ENCODE measurements at places on chromosomes 4 and X.

- DNase-seq = no peak
These were observed 48.4 kb downstream of the ATP8A1 start for GRCh38 chr4:42608551-42608950.

DNA sequence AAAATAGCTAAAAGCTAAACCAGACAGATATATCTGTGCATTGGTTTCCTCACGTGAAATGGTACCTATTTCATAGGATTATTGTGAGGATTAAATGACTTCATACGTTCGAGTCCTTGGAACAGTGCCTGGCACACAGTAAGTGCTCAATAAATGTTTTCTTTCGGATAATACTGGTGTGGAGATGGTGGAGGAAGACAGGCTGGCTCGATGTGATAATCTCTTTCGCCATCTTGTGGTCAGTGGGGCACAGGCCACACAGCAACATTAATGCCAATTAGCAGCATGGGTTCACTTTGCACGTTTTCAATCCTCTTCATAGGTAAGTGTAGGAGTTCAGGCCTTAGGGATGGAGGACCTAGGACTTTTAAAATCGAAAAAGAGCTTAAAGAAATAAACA, 9.3 kb downstream of the PAGE4 start:
- no peak for DNase-seq

DNA sequence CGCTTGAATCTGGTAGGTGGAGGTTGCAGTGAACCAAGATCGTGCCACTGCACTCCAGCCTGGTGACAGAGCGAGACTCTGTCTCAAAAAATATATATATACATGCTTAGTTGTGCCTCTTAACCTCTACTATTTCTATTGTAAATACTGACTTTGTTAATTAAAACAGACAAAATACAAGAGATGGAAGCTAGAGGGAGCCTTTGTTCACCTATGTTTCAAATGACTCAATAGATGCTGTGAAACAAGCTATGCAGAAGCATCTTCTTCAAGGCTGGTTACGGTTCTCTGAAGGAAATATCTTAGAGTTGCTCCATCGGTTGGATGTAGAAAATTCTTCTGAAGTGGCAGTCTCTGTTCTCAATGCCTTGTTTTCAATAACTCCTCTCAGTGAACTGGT, 6.2 kb downstream of the NCAPG start:
- no peak for DNase-seq

DNA sequence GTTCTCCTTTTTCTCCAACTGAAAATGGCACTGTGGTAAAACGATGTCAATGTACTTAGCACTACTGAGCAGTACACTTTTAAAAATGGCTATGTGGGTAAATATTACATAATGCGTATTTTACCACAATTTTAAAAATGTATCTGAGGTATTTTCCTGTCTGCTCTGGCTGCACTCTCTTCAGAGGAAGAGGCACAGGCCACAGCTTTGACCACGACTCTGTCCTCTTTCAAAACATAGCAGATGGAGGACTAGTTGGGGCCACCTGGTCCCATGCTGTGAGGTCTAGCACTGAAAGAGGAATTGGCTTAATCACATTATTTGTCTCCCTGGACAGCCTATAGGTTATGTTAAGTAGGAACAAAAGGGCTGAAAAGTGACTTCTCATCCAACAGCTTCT, 5.2 kb downstream of the KCNE5 start:
- DNase-seq = no peak

- DNase-seq = no peak
These were observed 23.1 kb downstream of the ACSL1 start for GRCh38 chr4:184802697-184803015.

DNA sequence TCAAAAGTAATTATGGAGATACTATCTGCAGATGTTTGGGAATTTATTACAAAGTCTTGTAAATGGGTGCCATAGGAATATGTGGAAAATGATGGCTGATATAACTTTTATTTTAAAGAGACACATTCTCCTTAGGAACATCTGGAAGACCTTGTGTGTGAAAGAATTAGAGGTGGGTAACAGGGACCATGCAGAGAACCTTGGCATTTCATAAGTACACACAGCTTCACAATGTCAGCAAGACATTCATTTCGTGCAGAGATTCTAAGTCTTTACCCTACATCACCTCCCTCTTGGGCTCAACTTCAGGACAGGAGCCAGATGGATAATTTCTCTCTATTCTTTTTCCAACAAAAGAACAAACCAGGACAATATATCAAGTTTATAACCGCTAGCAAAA, 458.1 kb upstream of the INTU start:
- no peak for DNase-seq

DNA sequence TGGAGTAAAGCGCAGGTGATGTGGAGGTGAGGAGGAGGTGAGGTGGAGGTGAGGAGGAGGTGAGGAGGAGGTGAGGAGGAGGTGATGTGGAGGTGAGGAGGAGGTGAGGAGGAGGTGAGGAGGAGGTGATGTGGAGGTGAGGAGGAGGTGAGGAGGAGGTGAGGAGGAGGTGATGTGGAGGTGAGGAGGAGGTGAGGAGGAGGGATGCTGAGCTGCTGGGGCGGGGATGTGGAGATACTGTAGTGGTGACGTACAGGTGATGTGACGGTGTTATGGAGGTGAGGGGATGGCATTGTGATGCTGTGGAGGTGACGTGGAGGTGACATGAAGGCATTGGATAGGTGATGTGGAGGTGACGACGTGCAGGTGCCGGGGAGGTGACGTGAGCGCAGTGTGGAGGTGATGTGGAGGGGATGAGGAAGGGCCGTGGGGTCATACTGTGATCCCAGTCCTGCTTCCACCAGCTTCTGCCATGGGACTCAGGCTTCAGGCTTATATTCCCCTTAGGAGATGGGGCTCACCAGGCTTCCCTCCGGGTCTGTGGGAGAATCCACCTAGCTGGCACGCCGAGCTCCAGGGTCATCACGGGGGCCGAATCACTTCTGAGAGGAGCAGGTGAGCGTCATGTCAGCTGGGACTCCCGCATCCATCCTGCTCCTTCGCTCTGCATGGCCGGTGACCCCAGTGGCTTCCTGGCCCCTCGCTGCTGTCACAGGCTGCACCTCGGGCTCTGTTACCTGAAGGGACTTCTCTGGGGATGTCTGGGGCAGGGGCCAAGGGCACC, 47.9 kb upstream of the GRPEL1 start:
- DNase-seq = no peak

- no peak for DNase-seq
These were observed 53.7 kb downstream of the C4orf46 start for GRCh38 chr4:158617956-158618355.

- DNase-seq = no peak
These were observed at the start of gene HSD17B13 for GRCh38 chr4:87322754-87323153. TSS of gene HSD17B13 (minus strand) at chr4:87322882. CDS start at chr4:87322841, 41 bp downstream.

GRCh38 chr4:177802661-177803060, 360.4 kb upstream of the AGA start:
- DNase-seq = no peak

DNA sequence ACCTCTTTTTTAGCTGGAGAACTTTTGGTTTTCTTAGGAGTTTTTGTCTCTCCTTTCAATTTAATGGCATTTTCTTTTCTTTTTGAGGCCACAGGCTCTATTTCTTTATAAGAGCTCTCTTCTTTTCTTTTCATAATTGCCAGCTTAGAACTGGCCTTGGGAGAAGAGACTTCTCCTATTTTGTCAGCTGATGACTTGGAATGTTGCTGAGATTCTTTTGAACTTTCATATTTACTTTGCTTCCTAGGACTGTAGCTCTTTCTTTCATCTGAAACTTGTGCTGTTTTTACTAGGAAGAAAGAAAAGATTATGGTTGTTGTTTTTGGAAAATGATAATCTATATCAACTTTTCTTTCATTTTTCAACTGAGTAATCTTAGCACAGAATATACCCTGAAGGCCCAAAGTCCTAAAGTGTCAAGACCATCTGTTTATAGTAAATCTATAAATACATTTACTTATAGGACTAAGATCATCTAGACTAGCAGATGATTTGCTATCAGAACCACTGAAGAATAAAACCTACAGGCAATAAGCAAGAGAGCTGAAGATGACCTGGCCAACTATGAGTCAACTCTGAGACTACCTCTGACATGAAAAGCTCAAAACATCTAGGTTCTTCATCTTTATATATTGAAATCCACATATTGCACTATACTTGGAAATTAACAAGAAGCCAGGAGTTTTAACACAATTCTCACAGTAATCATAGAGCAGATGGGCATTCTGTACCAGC, 45.6 kb downstream of the RFC1 start:
- no peak for DNase-seq

- no peak for DNase-seq
These were observed 241.1 kb upstream of the TLL1 start for GRCh38 chr4:165631912-165632311.

DNA sequence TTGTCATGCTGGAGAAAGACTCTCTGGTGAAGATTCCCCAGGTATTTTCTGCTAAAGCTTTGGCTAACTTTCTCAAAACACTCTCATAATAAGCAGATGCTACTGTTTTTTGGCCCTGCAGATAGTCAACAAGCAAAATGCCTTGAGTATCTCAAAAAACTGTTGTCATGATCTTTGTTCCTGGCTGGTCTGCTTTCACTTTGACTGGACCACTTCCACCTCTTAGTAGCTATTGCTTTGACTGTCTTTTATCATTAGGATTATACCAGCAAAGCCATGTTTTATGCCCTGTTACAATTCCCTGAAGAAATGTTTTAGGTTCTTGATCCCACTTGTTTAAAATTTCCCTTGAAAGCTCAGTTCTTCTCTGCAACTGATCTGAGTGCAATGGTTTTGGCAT, 231.5 kb downstream of the SLC7A11 start:
- DNase-seq = no peak

DNA sequence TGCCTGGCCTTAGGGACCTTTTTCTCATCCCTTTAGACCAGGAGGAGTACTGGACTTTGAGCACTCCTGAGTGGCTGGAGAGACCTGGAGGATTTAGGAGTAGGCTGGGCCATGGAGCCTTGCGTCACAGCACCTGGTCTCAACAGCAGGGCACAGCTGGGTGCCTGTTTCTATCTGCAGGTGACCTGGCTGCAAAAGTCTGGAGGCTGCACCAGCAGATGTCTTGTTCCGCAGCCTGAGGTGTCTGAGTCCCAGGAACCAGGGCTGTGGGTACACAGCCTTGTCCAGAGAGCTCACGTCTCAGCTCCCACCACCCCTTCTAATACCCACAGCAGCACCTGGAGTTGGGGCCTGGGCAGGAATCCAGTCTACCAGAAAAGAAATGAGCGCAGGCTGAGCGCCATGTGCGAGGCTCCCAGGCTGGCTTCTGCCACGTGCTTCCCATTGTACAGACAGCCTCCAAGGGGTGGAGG, 5.0 kb upstream of the NSD2 start:
- no peak for DNase-seq

DNA sequence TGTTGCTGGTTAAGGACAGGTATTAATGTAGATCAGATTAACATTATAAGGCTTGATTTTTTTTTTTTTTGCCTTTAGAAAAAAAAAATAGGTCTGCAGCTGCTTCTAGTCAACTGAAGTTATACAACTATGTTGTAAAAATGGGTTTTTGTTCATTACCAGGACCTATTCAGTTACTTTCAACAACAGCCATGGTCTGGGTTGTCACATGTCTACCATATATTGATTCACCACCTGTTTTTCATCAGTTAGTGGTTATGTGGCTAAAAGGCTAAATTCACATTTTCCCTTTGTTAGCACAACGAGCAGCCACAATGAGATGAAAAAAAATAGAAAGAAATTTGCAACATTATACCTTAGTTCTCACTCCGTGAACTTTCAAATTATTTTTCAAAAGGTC, 45.5 kb downstream of the GLRB start:
- no peak for DNase-seq

DNA sequence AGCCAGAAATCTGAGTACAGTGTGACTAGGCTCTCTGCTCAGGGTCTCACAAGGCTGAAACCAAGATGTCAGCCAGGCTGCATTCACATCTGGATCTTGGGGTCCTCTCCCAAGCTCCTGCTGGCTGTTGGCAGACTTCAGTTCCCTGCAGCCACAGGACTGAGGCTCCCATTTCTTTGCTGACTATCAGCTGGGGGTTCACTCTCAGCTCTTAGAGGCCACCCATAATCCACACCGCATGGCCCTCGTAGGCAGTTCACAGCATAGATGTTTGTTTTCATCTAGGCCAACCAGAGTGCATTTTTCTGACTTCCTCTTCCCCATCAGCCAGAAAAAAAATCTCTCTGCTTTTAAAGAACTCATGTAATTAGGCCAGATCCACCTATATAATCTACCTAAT, 8.2 kb upstream of the WDR44 start:
- DNase-seq = no peak

- no peak for DNase-seq
These were observed 245.4 kb downstream of the FBXW7 start for GRCh38 chr4:152290366-152290921.

GRCh38 chr4:14167876-14168510, 540.5 kb upstream of the BOD1L1 start:
- DNase-seq = no peak

DNA sequence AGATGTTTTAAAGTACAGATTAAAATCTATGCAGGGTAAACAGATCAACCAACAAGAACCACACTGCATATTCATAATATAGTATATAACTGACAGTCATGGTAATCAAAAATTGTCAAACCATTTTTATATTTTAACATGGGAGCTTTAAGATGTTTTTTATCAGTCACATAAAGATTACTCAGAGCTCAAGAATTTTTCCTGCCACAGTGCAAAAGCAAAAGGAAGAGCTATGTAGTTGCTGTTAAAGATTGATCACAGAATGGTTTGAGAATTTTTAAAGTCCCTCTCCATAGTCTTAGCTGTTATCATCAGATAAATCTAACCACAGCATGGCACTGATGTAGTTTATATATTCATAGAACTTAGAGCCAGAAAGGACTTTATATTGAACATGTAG, 8.5 kb downstream of the RAB9B start:
- no peak for DNase-seq

DNA sequence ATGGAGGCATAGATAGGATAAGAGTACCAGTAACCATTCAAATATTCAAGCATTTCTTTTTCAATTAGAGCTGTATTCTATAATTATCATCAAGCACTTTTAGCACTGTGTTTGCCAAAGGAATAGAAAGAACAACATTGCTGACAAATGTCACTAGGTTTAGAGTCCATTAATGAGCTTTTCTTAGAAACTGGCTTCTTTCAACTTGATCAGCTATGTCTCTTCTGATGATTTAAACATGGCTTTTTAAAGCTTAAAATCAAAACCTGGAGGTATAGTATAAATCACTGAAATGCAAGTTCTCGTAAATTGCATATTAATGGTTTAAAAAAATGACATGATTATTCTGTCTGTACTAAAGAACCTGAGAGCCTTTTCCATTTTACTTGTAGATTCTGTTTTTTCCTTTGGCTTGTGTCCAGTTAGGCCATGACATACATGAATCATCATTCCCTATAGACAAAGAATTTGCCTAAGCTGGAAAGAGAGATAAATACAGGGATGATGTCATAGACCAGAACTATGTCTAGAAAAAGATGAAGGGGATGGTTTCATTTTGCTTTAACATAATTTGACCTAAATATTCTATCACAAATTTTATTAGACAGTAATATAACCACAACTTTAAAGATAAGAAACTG, 340.1 kb upstream of the CTSO start:
- no peak for DNase-seq

DNA sequence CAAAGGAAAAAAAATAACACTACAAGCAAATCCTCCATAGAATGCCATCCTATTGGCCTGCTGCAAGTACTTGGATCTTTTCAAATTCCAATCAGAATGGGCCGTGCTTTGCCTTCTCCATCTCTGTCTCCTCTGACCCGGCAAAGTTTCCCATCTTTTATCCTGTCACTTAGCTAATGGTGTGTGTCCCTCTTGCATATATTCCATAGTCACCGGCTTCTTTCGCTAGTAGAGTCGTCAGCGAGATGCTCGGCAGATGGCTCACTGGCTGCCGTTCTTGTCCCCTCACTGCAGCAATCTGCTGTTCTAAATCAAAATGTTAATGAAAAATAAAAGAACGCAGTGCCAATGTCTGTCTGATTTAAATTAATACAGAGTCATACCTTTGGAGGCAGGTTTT, 22.1 kb downstream of the GRIA3 start:
- no peak for DNase-seq

Measured in mesothelial cell of epicardium (in vitro differentiated cells).